ENCODE measurements at places on chromosomes 6 and 20. TPM values are rescaled to one million over a fixed set of nuclear protein-coding genes. Genes with fewer than 3 reads are reported as not detected.

The CTCFL gene
- 0.06 TPM for total RNA-seq

The KPNA5 gene
- total RNA-seq = 10.5 TPM

The PDYN gene
- total RNA-seq = not detected

The NFATC2 gene
- total RNA-seq = 0.18 TPM

The OLIG3 gene
- not detected for total RNA-seq

Data from Daoy (cell line).